Stimulated activated CD4-positive, alpha-beta T cell treated with anti-CD3 and anti-CD28 coated beads, TNF-alpha, amount 100 ng/mL, for 1 hour (primary cell): ENCODE measurements at places on chromosomes 2 and 18.

DNA sequence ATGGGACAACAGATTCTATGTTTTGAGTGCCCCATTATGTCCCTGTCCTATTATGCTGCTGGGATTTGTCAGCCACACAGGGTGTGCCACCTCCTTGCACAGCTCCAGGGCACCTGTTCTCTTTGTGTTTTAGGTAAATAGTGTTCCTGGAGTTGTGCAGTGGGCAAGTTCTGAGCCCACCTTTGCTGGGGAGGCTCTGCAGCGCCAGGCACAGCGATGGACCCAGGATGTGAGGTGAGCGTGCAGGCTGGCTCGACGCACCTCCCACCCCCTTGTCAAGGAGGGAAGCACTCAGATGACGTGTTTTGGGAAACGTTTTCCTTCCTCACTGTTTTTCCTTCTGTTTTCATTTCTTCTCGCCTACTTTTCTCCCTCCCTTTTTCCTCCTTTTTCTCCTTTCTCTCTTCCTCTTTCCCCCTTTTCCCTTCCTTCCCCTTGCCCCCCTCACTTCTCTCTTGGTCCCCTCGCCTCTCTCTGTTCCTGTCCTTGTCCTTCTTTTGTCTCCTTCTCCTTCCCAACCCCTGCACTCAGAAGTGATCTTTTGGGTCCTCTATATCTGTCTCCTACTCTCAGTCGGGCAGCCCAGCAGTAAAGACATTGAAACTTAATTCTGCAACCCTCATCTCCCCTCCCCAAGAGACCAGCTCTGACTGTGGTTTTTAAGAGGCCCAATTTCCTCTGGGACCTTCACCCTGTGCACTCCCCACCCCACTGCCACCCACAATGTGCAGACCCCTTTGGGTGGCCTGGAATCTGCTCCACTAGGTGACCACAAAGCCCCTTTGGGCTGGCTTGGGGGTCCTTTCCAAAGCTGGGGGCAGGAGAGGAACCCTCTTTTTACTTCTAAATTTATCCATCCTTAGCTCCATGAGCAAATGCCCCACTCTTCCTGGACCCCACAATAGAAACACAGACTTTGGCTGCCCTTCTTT is 104.0 kb downstream of the MCFD2 start:
- DNase-seq, result no peak

DNA sequence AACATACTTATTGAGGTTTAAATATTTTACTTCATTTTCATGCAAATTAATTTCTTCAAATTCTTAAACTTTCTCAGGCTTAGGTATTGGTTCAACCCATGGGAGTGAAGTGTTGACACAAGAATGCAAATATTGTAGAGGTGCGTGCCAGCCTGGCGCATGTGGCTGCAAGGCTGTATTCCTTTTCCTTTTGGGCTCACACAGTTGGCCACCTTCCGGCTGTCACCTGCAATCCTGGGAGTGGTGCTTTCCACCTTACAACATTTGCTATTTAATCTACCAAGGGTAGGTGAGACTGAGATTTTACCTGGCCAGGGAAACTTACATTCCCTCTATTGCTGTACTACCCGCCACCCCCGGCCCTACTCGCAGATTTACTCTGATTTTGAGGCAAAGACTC is 141.1 kb downstream of the DCC start:
- no peak for DNase-seq

DNA sequence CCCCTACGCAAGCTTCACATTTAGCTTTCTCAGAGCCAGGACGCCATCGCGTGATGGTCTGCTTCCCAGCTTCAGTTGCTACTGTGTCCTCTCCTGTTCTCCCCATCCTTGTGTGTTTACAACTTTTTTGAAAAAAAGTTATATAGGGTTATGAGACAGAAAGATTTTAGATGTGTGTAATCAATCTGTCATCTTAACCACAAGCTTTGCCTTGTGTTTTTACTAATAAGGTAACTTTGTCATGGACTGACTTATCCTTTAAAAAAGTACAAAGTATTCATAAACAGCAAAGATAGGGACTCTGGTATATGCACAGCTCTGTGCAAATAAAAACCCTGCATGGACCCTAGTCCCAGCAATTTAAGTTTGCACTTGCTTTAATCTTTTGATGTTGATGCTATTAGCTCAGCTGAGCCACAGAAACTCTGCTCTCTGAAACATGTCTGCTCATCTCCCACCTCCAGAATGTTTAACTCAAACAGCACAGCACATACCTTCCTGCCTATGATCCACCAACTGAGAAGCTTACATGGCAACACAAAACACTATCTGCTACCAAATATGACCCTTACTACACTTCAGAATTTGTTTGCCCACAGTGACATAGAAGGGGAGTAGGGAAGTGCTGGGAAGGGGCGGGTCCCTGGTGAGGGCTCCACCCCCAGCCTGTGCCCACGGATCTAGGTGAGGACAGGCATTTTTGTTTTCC is 42.7 kb downstream of the SAP130 start:
- DNase-seq, result no peak

- no peak for DNase-seq
Measured at GRCh38 chr2:65710356-65710755, 278.0 kb upstream of the SPRED2 start.

DNA sequence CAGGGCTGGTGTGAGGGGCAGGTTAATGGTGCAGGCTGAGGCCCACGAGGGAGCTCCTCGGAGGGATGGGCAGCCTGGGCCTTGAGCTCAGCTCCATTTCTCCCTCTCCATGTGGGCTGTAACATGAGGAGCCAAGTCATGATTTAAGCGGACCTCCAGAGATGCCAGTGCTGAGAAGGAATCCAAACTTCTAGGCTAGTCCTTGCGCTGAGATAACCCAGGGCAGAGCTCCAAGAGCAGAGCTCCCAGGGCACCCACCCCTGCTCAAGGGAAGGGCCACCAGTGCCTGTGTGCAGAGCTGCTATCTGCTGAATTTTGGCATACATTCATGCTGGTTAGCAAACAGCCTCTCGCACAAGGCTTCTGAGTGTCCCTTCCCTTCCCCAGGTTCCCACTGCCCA is 95.1 kb downstream of the MRO start:
- no peak for DNase-seq

DNA sequence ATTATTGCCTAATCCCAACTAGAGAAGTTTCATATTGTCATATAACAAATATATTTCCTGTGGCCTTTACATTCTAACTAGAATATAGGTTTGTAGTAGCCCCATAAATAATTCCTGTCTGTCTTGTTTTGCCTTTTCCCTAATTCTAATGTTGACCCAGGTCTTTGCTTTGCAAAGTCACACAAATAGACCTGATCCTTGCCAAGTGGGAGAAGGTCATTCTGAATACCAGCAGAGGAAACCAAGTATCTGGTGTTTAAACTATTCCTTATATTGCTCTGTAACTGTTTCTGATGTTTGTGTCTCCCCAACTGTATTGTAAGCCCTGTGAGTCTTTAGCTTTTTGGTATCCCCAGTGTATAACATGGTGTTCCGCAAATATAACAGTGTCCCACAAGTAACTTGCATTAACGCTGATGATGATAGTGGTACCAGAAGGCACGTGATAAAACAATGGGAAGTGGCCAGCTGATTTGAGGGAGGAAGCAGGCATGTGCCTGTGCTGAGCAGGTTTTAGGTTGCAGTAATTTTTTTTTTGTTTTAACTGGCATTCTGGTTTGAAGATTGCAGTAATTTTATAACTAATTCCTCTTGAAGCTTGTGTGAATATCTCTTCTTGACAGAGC is 11.1 kb downstream of the HADHB start:
- DNase-seq, result no peak

GRCh38 chr18:45666520-45666919 is 51.2 kb downstream of the SLC14A2 start:
- DNase-seq, result no peak

GRCh38 chr2:120803764-120804335 is 68.2 kb downstream of the GLI2 start:
- DNase-seq, result no peak

GRCh38 chr2:158731386-158731785 is 63.7 kb upstream of the DAPL1 start:
- no peak for DNase-seq

DNA sequence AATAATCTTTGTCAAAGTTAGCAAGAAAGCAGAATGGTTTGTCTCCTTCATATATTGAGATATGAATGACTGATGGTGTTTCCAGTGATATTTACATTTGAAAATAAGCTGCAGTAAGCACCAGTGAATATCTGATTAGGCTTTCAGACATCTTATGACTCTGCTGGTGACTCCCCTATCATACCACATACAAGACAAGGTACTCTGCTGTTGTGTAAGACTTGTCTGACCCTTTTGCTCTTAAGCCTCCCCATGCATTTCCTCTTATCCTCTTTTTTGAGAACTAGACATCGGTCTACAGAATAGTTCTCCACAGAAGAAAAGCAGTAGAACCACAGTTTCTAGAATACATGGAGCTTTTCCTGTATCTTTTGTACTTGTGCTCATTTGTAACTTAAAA is 9.3 kb downstream of the POLI start:
- no peak for DNase-seq

DNA sequence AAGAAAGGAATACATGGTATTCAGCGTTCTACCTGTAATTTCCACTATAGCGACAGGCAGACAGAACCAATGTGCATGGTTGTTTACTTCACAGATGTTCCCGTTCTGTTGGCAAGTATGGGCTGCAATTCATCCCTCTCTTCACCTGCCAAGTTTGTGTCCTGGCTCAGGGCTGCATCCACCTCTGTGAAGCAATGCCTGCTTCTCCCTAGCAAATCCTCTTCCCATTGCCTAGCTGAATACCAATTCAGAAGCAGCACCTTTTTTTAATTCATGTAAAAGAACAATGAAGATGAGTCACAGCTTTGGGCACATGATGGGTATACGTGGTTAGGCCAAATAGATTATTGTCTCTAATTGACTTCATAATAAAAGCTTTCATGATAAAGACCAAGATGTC is 54.7 kb upstream of the LRATD1 start:
- no peak for DNase-seq

- no peak for DNase-seq
Measured at GRCh38 chr2:53508667-53509066, 258.9 kb upstream of the CHAC2 start.

DNA sequence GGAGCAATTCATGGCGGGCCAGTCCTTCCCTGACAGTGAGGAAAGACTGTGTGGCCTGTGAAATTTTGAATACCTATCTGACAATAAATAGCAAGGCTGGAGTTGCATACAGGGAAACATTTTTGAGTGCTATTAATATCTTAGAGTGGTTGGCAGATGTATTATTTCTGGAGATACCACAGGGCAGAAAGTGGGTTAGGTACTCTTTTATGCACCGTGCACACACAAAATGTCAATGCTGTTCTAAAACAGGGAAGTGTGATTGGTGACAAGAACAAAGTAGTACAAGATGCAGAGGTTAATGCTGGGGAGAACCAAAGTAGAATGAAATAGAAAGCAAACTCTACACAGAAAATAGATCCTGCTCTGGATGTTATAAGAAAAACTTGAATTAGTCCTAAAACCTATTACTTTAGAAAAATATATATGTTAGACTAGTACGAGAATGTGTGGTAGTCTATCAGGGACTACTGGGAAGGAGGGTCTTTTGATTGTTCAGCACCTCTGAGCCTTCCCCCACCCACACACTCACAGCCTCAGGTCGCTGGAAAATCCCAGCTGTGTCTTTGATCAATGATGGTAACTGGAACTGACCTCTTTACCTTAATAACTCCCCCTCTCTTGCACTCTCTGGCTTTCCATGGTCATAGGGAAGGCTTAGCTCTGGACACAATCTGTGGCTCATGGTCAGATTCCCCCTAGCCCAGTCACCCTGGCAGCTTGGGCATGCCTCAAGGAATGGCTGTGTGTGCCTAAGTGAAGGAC is 58.2 kb downstream of the SERPINB8 start:
- no peak for DNase-seq

- DNase-seq, result no peak
Measured at GRCh38 chr2:68151037-68151436, 6.7 kb upstream of the PNO1 start.

DNA sequence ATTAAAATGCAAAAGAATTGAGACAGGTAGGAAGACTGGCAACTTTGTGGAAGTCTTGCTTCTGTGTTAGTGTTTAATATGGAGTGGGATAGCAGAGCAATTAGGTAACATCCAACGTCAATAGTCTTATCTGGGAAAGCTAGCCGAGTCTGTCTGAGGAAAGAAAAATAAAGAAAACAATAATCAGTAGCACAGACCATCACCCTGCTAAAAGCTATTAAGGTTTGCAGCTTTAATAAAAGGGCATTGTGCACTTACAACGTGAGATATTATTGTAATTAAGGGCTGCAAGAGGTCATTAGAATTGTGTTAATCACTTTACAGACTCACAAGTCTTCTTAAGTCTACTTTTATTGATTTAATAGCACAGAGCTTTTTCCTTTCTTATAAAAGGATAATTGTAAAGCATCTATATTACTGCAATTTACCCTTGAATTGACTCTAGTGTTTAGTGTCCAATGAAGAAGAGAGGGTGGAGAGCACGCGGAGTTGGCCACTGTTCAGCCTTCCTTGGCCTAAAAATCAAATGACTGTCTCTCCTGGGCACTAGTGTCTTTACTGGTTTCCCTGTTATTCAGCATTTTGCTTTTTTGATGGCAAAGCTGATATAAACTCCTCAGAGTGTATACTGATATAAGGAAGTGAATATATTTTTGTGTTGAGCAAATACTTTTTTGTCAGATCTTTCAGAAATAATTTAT is 2.0 kb downstream of the CDH7 start:
- no peak for DNase-seq

DNA sequence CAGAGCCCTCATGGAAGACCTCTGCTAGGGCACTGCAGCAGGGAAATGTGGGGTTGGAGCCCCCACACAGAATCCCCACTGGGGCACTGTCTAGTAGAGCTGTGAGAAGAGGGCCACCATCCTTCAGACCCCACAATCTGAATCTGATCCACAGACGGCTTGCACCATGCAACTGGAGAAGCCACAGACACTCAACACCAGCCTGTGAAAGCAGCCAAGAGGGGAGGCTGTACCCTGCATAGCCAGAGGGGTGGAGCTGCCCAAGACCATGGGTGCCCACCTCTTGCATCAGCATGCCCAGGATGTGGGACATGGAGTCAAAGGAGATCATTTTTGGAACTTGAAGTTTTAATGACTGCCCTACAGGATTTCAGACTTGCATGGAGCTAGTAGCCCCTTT is 6.5 kb downstream of the CD226 start:
- DNase-seq, result no peak

- no peak for DNase-seq
Measured at GRCh38 chr18:58135183-58135641, 91.2 kb downstream of the NEDD4L start.

- no peak for DNase-seq
Measured at GRCh38 chr2:192072261-192072660, 122.5 kb downstream of the TMEFF2 start.

DNA sequence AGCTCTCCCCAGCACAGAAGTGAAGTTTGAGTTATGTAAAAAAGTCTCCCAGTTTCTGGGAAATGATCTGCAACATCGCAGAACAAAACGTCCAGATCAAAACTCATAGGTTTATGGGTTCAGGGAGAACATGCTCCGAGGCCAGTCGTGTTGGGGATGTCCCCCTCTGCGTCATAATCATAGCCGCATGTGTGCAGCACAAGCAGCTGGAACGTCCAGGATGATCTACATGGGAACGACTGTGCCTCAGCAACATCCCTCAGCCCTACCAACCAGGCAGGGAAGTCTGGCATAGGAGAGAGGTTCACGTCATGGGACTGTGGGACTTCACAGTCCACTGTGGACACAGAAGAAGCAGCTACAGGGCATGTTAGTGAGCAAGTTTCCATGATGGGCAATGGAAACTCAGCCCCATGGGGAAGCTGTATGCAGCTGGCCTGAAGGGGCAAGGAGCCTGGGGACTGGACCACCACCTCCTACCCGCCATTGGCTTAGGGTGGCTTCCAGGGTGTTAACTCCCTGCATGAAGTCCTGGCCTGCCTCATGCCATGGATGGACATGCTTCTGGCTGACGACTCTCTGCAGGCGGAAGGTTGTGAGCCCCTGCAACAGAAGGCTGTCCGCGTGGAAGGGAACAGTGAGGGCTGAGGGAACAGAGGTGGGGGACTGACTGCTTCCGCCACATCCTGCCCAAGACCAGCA is 96.9 kb downstream of the COPS8 start:
- DNase-seq, result no peak
